Mucosa of descending colon (tissue), 3 donors: ENCODE measurements at places on chromosomes 12 and 14. TPM values are rescaled to one million over a fixed set of nuclear protein-coding genes. Genes with fewer than 3 reads are reported as not detected.

- no peak for DNase-seq
Measured at GRCh38 chr14:40269436-40269835, 837.2 kb upstream of the FBXO33 start.

DNA sequence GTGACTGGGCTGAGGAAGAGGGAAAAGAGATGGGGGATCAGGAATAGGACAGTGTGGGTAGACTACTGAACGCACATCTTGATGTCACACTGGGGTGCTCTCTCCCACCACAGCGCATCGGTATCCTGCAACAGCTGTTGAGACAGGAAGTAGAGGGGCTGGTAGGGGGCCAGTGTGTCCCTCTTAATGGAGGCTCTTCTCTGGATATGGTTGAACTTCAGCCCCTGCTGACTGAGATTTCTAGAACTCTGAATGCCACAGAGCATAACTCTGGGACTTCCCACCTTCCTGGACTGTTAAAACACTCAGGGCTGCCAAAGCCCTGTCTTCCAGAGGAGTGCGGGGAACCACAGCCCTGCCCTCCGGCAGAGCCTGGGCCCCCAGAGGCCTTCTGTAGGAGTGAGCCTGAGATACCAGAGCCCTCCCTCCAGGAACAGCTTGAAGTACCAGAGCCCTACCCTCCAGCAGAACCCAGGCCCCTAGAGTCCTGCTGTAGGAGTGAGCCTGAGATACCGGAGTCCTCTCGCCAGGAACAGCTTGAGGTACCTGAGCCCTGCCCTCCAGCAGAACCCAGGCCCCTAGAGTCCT is 6.9 kb downstream of the C1QL4 start:
- DNase-seq: no peak

GRCh38 chr14:89973234-89973823 is 17.6 kb downstream of the TDP1 start:
- DNase-seq: no peak

GRCh38 chr14:24965934-24966578 is 83.9 kb downstream of the STXBP6 start:
- DNase-seq: no peak

DNA sequence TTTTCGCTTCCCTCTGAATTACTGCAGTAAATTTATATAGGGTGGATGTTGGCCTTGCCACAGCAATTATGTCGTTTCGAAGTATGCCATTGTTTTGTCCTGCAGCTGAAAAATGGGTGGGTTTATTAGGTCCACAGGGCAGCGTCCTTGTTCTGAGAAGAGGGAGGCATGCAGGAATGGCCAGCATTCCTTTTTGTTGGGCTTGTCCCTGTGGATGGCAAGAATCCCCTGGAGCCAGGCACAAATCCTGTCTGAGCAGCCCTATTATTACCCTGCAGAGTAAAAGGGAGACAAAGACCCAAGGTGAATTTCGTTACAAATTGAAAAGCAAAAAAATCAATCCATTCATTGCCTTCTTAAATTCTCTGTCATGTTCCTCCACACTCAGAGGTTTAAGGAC is 88.1 kb downstream of the CHST11 start:
- no peak for DNase-seq

DNA sequence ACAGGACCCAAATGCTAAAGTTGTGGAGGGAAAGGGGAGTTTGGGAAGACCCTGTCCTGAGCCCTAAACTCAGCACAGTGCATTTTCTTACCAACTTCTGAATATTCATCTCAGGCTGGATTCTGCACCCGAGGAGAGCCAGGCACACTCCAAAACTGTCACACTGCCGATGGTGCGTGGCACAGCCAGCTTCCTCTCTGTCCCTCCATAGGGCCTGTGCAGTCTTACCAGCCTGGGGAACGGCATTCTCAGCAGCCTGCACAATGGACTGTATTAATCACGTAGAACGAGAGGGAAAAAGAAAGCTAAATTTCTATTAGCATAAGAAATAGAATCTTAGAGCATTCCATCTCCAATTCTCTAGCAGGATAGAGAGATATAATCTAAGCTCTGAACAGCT is 71.3 kb upstream of the GPATCH2L start:
- DNase-seq: no peak

DNA sequence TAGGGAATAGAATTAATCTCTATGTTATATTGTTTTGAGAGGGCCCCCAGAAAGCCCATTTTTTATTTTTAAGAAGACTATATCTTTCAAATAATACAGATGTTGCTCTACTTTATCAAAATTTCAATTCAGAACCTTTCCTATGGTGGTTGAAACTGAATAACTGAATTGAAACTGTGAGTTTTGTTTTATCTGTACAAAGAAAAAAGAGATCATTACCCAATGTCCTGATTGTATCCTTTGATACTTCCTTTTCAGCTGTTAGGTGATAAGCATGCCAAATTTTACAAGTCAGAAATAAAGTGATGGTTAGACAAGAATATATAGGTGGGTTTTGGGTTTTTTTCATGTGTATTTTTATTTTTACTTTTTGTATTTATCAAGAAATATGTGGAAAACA is 1293.1 kb upstream of the USP15 start:
- DNase-seq: no peak

DNA sequence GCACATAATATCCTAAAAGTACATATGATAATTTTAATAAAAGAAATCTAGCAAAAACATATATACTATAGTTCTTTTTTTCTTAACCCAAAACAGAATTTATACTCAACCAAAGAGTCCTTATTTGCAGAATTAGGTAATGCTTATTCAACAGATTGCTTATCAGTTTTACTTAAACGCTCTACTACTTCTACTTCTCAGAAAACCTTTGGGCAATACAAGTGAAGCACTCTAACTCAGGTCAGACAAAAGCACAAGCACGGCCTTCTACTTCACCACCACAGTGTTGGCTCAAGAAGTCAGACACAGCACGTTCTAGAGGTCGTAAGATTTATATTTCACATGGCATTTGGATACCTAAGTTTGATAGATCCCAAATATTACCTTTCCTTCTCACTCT is 29.2 kb downstream of the DICER1 start:
- DNase-seq: no peak

GRCh38 chr12:129532082-129532481 is 371.7 kb downstream of the TMEM132D start:
- no peak for DNase-seq

- no peak for DNase-seq
Measured at GRCh38 chr14:63996625-63997220, 143.9 kb downstream of the SYNE2 start.

The SLC38A4 gene
- 4.5 TPM for total RNA-seq

The MORN3 gene
- total RNA-seq: 0.35 TPM

The ARMH4 gene
- total RNA-seq: 1.3 TPM

The CCDC184 gene
- 0.41 TPM for total RNA-seq

The AQP2 gene
- not detected for total RNA-seq

The CLEC12A gene
- 2.6 TPM for total RNA-seq

The ASIC1 gene
- total RNA-seq: 0.35 TPM

The MANSC1 gene
- total RNA-seq: 34.3 TPM

The CACNA2D4 gene
- total RNA-seq: 3.9 TPM
